HCT116 (cell line): ENCODE measurements at places on chromosomes 5 and 9. TPM values are rescaled to one million over a fixed set of nuclear protein-coding genes. Genes with fewer than 3 reads are reported as not detected.

DNA sequence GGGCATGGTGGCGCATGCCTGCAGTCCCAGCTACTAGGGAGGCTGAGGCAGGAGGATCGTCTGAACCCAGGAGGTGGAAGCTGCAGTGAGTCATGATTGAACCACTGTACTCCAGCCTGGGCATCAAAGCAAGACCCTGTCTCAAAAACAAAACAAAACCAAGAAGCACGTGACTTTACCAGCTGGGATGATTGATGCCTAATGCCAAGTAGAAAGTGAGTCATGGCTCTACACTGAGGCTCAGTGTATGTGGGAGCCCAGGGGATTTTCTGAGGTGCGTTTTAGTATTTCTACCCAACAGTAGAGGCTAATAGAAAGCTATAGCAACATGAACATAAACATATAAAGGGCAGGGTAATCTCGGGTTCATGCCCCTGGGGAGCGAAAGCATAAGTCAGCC is 13.9 kb upstream of the BRD3OS start:
- H3K27ac ChIP-seq = no peak overlapping the region
- H3K4me1 ChIP-seq = no peaks in the 10 kb centered on the region
- no peaks in the 10 kb centered on the region for H3K27me3 ChIP-seq
- DNase-seq = no peak
- no peak overlapping the region for H3K4me3 ChIP-seq

- H3K36me3 ChIP-seq = no peaks in the 10 kb centered on the region
- H3K4me3 ChIP-seq = no peak overlapping the region
- no peak for DNase-seq
These were observed 346.7 kb upstream of the SMARCA2 start for GRCh38 chr9:1668441-1668840.

- no peak for DNase-seq
- H3K4me1 ChIP-seq = peaks cover 17% of the 10 kb centered on the region
- H3K4me3 ChIP-seq = no peak overlapping the region
- H3K27ac ChIP-seq = no peak overlapping the region
These were observed 9.4 kb downstream of the TSC1 start for GRCh38 chr9:132935026-132935425.

DNA sequence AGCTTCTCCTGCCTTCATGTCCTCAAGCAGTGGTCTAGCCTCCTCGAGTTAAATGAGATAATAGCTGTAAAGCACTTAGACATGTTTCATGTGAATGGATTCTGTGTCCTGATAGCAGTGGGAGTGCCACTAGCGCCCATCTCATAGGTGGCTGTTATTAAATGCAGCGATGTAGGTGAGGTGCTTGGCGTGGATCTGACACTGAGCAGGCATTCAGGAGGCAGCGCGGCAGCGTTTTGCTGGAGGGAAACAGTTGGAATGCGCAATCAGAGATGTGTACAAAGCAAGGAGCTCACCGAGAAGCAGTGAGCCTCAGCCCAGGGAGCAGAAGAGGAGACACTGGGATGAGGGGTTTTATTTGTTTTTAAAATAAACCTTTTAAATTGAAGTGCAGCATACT is 106.6 kb downstream of the RGS3 start:
- no peak overlapping the region for H3K4me3 ChIP-seq
- no peaks in the 10 kb centered on the region for H3K27me3 ChIP-seq
- DNase-seq = no peak
- no peaks in the 10 kb centered on the region for H3K36me3 ChIP-seq

GRCh38 chr9:13941714-13942113 is 372.2 kb downstream of the NFIB start:
- no peaks in the 10 kb centered on the region for H3K36me3 ChIP-seq
- H3K27me3 ChIP-seq = no peaks in the 10 kb centered on the region
- no peak for DNase-seq
- H3K4me1 ChIP-seq = no peaks in the 10 kb centered on the region

GRCh38 chr9:128771094-128771721 is 519 bp downstream of the ZER1 start:
- no peaks in the 10 kb centered on the region for H3K36me3 ChIP-seq
- DNase-seq = no peak
- H3K4me1 ChIP-seq = peaks cover 23% of the 10 kb centered on the region
- H3K4me3 ChIP-seq = peak overlapping the region; percentile 96
- peak overlapping the region; percentile 90 for H3K27ac ChIP-seq
- H3K27me3 ChIP-seq = no peaks in the 10 kb centered on the region

The AK8 gene
- total RNA-seq = 2.5 TPM

The CDC20B gene
- not detected for total RNA-seq

The PDCD1LG2 gene
- not detected for total RNA-seq
